ENCODE measurements at places on chromosomes 12 and 14.

- peak; percentile 78 for DNase-seq
These were observed 71.4 kb downstream of the AKAP6 start for GRCh38 chr14:32400480-32400879.

- DNase-seq, result peak; percentile 95
These were observed 47.6 kb upstream of the FERMT2 start for GRCh38 chr14:52998376-52999015.

DNA sequence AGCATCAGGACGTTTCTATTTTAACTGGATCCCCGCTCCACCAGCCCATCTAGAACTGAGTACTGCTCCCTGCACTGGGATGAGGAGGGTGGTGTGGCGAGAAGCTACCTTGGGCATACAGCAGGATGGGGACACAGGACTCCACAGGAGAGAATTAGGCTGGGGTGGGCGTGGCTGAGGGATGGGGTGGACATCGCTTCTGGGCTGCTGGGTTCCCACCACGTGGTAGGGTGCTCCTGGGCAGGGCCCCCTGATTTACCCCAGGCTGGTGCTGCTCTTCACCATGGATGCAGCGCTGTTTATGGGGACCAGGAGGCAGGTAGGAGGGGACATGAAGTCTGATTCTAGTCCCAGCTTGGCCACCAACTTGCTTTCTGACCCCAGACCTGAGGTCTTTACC lies 41.9 kb downstream of the VDR start:
- DNase-seq, result no peak

- no peak for DNase-seq
These were observed 28.6 kb downstream of the PACS2 start for GRCh38 chr14:105343194-105343593.

GRCh38 chr14:29832042-29832441 lies 95.6 kb downstream of the PRKD1 start:
- no peak for DNase-seq

- peak; percentile 18 for DNase-seq
These were observed 197.8 kb upstream of the PRKD1 start for GRCh38 chr14:30125322-30125979.

GRCh38 chr14:33717866-33718265 lies 233.0 kb downstream of the EGLN3 start:
- DNase-seq, result no peak

- DNase-seq, result no peak
These were observed 149.4 kb downstream of the ADGRD1 start for GRCh38 chr12:131102991-131103668.

- peak; percentile 80 for DNase-seq
These were observed 17.6 kb upstream of the RNASE3 start for GRCh38 chr14:20873370-20874177.

DNA sequence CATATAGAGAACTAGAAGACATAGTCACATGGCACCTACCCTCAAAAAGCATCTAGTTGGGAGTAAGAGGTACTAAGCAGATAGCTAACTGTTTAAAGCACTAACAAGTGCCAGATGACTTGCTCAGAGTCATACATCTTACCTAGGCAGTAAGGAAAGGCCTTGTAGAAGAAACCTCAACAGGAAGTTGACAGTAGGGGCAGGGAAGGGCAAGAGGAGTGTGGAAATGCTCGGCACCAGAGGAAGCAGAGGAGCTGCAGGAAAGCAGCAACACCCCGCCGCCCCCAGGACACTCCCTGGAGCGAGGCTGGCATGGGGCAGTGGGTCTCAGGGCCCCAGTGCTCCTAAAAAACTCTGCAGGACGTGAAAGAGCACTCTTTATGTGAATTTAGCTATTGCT lies 92.9 kb downstream of the PPP2R5C start:
- DNase-seq, result no peak

GRCh38 chr14:21476523-21476924 lies 235 bp downstream of the RAB2B start:
- DNase-seq, result peak; percentile 84

DNA sequence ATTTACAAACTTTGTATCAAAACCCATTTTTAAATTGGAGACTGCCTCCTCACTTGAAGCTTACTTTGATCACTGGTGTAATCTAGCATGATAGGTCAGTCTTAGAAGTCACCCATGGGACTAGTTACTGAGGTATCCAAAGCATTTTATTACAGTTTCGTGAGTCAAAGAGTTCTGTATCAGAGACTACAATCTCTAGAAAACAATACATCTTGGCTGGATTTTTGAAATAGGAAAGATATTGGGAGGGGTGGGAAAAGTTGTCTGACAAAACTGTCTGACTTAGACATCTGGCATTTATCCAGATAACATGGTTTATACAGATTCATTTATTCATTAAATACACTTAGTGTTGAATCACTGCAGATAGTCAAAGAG lies 173.5 kb upstream of the PDZRN4 start:
- DNase-seq, result peak; percentile 11

GRCh38 chr14:93309427-93309966 lies 23.3 kb downstream of the BTBD7 start:
- DNase-seq, result no peak

GRCh38 chr12:104790296-104791125 lies 167.6 kb downstream of the SLC41A2 start:
- peak; percentile 21 for DNase-seq

GRCh38 chr12:112001576-112001975 lies 11.4 kb downstream of the TMEM116 start:
- peak; percentile 39 for DNase-seq

GRCh38 chr14:76531821-76532318 lies 155.9 kb downstream of the ESRRB start:
- DNase-seq, result no peak

Data from GM23248 (cell line).